ENCODE measurements at places on chromosomes 16 and 17.

DNA sequence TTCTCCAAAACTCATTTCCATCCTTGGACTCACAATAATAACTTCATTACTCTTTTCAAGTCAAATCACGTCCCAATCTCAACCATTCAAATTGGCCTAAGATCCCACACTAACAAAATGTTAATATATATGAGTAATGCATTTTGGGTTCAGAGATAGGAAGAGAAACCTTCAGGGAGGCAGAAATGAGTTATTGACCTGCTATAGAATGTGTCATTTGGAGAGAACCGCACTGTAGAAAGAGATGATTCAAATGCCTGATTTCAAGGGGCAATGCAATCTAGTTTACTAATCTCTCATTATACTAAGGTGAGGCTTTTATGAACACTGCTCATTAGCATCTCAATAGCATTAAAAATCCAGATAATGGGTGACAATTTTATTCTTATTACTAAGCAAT, 1595.0 kb upstream of the GOT2 start:
- DNase-seq, result no peak

DNA sequence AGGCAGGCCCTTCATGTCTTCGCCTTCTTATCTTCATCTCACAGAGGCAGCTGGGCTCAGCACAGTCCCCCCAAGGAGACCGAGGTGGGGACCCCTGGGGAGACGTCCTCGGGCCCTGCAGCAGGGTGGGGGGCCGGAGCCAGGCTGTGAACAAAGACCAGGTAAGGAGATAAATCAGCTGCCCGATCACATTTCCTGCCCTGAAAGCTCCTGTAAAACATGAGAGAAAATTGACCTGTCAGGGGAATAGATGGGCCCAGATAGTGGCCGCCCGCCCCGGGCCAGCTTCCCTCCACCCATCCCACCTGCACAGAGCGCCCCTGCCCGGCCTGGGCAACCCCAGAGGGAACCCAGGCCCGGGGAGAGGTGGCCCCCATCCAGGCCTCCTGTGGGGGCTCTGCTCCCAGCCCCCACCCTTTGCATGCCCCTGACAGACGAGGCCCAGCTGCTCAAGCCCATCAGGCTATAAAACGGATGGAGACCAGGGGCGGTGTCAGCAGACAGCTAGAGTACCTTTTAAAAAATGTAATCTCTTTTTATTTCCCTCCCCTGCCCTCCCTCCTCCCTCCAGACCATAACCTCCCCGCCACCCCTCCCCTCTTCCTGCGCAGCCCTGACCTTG, 18.8 kb upstream of the SLC38A10 start:
- DNase-seq, result no peak

DNA sequence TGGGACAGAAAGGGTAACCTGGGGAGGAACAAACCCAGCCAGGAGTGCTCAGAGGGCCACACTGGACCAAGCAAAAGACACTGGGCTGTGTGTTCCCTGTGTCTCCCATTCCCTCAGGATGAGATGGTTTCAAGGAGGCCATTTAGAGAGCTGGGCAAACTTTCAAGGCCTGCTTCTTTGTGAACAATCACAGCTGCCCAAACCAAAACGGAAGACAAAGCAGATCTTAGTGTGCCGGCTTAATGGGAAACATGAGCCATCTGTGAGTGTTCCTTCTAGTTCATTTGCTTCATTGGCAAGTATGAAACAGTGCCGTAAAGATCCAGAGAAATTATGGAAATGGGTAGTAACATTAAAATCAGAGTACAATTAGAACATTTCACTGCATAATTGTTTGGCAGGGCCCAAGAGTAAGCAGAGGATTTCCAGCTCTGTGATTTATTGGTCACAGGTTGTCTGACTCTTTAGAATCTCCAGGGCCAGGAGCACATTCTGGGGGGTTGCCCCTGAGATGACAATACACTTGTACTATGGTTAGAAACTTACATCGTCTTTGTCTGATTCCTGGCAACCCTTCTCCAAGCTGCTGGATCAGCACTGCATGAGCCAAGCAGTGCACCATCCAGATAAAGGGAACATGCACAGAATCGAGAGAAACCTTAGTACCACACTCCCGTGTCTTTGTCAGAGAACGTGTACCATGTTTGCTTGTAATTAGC, 412.1 kb downstream of the RBFOX1 start:
- no peak for DNase-seq

DNA sequence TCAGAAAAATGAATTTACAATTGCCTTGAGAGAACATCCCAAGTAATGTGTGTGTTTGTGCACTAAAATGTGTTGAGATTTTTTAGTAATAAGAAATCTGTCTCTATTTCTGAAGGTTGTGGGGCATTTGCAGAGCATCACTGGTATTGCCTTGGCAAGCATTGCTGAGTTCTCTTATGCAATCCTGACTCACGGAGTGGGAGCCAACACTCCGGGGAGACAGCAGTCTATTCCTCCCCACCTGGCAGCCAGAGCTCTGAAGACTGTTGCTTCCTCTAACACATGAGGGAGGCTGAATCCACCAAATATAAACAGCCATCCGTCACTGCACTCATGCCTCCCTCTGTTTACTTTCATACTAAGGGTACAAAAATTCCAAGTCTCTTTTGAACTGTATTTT, 10.6 kb downstream of the CNTD1 start:
- DNase-seq, result no peak

- DNase-seq, result no peak
Measured at GRCh38 chr17:2801841-2802240, 5.6 kb downstream of the RAP1GAP2 start.

DNA sequence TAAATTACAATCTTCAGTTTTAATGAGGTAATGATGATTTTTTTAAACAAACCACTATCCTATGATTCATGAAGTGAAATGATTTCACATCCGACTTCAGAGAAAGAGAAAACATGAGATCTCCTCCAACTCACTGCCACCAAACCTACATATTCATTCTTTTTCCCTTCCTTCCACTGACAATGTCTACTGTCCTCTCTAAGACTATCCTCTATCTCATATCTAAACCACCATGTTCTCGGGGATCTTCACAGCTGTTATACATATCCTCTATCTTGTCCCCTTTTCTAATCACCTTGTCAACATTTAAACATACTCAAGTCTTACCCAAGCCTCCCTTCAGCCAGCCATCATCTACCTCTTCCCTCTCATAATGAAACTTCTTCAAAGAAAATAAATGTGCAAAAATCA, 53.5 kb downstream of the SMURF2 start:
- no peak for DNase-seq

DNA sequence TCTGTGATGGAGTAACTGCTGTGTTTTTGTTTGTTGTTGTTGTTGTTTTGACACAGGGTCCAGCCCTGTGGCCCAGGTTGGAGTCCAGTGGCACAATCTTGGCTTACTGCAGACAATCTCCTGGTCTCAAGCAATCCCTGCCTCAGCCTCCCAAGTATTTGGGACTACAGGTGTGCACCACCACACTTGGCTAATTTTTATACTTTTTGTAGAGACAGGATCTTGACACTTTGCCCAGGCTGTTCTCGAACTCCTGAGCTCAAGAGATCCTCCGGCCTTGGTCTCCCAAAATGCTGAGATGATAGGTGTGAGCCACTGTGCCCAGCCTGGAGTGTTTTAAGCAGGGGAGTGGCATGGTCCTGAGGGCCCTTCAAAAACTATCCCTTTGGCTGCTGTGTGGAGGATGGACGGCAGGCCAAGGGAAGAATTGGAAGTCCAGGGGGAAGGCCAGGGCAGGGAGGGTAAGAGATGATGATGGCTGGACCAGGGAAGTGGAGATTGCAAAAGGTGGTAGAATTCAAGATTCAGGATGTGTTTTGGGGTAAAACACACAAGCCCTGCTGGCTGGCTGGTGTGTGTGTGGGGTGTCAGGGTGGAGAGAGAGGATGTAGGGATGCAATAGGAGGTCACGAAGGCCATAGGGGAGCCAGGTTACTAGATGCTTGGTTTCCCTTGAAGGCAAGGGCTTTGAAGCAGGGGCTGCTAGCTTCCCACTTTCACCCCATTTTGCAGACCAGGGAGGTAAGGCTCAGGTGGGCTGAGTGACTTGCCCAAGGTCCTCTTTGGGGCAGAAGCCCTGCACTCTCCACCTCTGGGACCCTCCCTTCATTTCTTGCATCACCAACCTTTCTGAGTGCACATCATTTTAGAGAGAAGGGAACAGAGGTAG, 18.8 kb upstream of the PLLP start:
- DNase-seq, result no peak

- DNase-seq, result no peak
Measured at GRCh38 chr17:34638526-34639260, 59.3 kb downstream of the TMEM132E start.

- DNase-seq, result no peak
Measured at GRCh38 chr16:51557670-51558069, 406.6 kb upstream of the SALL1 start.

GRCh38 chr16:66512272-66513110, 37.4 kb downstream of the TK2 start:
- DNase-seq, result no peak

- DNase-seq, result no peak
Measured at GRCh38 chr16:51937771-51938170, 609.2 kb downstream of the TOX3 start.

GRCh38 chr17:63438092-63439051, 7.7 kb downstream of the CYB561 start:
- DNase-seq, result no peak

DNA sequence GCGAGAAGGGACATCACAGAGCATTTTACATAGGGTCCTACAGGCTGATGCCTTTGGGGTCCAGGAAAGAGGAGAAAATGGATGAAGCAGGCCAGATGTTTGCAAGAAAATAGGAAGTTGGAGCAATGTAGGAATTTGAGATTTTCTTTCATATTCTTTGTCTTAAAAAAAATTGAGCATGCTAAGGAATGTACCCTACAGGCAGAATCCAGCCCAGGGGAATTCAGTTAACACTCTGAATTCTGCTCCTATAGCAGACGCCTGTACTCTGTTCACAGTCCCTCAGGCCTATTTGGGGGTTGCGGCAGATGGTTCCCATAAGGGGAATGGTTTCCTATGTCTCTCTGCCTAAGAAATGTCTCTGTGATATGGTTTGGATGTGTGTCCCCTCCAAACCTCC, 393.7 kb upstream of the C16orf82 start:
- no peak for DNase-seq

DNA sequence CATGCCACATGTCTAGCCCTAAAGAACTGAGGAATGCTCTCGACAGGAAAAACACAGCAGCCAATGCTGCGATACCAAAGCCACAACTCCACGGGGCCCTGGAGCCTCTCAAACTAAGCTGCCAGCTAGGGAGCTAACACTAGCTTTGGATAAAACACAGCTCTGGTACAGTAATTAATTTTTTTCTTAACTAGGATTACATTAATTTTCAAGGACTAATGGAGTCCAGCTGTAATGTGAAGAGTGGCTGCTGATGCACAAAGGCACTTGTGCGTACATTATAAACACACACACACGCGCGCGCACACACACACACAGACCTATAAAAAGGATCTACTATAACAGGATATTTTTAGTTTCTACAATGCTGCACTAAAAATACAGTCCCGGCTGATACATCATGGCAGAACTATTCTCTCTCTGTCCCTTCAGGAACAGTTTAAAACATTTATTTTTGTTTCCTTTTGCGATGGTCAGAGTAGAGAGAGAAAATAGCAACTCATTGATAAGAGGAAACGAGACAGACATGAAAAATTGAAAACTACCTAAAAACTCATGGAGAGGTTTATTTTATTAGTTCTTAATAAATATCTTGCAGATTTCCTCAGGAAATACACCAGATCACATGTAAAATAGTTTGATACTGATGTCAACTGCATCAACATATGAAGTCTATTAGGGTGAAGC, 88.5 kb downstream of the SMG6 start:
- no peak for DNase-seq

- DNase-seq, result no peak
Measured at GRCh38 chr17:37096071-37096470, 147.3 kb downstream of the AATF start.

DNA sequence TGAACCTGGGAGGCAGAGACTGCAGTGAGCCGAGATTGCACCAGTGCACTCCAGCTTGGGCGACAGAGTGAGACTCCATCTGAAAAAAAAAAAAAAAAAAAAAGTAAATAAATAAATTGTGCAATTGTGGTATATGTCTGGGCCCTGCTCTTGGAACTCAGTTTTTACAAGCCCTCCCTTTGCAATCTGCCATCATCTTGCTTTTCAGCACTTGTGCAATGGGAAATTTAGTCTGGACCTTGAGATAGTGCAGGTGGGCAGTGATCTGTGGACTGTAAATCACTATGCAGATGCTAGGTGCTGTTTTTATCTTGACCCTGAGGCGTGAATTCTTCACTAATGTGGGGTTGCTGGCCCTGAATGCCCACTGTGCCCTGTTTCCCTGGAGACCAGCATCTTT, 6.5 kb upstream of the RAP1GAP2 start:
- no peak for DNase-seq

DNA sequence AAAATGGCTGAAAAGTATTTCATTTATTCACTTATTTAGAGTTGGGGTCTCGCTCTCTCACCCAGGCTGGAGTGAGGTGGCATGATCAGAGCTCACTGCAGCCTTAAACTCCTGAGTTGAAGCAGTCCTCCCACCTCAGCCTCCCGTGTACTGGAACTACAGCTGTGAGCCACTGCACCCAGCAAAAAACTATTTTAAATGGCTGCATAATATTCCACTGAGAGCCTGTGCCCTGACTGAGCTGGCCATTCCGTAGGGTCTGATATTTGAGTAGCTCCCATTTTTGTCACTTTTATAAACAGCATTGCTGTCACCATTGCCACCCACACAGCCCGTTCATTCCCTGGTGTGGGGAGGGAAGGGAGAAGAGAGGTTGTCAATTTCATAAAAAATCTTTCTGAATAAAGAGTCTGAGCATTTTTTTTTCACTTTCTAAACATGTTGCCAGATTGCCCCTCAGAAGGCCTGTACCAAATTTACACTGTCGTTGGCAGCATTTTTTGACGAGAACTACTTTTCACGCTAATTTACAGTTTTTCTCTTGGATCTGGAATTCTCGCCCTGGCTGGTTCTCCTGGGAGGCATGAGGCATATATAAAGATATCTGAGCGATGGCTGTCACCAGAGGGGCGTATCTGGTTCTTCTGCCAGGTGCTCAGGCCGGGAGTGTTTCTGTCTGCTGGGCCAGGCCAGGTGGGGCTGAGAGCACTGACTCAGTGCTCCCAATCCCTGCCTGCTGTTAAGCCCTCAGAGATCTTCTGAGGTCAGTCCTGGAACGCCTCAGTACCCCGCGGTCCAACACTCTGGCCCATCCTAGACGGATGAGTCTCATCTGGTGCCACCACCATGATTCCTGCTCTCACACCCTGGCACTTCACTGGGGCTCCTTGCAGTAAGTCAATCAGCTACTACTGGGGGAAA, 7.2 kb upstream of the KIFC3 start:
- DNase-seq, result no peak

- no peak for DNase-seq
Measured at GRCh38 chr16:54422569-54422978, 136.0 kb upstream of the IRX3 start.

GRCh38 chr17:71412803-71413202, 708.0 kb upstream of the SOX9 start:
- no peak for DNase-seq

GRCh38 chr16:61366006-61366405, 670.2 kb downstream of the CDH8 start:
- DNase-seq, result no peak

GRCh38 chr16:4138713-4139112, 22.5 kb upstream of the ADCY9 start:
- DNase-seq, result no peak

Measured in DMS79 treated with DMSO at 0.1 percent for 48 hours (cell line).